ENCODE measurements at places on chromosomes 1 and 21. TPM values are rescaled to one million over a fixed set of nuclear protein-coding genes. Genes with fewer than 3 reads are reported as not detected.

Gene NGF
- total RNA-seq: 1.1 TPM

Gene TFF3
- 0.64 TPM for total RNA-seq

Gene G0S2
- 301 TPM for total RNA-seq

Gene SLC5A9
- not detected for total RNA-seq

Gene SRGAP2C
- 8.3 TPM for total RNA-seq

Gene SLC9C2
- not detected for total RNA-seq

Gene OR2L5
- total RNA-seq: not detected

Gene TMEM125
- 9.5 TPM for total RNA-seq
